ENCODE measurements at places on chromosomes 13 and 19.

DNA sequence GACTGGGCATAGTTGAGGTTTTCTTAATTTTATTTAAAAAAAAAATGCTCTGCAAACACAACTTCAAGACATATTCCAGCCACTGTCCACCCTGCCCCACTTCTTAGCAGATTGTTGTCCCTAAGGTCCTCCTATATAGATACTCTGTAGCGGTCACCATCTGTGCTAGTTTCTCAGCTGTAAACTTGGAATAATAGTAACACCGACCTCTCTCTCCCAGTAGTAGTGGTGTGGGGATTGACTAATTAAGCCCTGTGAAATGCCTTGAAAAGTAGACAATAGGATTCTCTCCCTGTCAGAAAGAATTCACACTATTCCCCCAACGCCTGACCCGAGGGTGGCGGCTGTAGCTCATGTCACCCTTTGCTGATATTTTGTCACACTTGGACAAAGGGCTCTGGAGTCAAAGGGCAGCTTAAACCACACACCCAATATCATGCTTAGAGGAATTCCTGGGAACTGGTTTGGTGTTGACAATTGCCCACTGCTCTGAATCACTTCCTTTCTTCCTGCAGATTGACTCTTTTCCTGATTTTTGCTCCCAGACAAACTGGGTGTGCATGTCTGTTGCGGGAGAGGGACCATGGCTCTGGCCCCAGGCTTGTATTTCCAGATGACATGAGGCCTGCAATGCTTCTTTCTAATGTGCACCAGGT lies 9.2 kb upstream of the SERP2 start:
- H3K36me3 ChIP-seq, result no peaks in the 10 kb centered on the region
- no peaks in the 10 kb centered on the region for H3K4me1 ChIP-seq
- no peak overlapping the region for H3K27ac ChIP-seq
- H3K4me3 ChIP-seq, result no peak overlapping the region

DNA sequence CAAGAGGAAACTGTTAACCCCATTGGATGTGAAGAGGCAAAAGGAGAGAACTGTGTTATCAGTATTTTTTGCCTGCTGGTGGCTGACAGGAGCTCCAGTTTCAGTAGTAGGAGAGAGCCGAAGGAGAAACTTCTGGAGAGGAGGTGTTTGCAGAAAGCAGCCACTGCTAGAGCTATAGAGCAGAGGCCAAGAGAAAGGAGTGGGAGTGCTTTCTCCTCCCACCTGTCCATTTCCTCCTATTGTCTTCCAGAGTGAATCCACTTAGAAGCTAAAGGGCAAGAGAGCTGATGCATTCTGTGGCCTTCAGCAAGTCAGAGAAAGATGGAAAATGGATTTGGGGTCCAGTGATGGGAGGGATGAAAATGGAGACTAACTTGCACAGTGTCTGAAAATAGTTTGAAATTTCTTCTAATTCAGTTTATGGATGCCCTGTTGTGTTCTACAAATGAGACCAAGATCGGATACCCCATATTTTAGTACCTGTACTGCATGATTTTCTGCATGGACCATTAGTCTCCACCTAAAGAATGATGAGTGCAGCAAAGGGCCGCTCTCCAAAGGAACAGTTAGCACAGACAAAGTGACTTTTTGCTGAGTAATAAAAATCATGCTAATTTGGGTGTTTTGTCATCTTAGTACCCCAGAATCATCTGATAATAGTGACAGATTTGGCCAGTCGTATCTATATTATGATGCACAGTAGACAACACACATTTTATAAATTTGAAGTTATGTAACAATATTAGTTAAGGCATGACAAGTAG lies 10.7 kb downstream of the HS6ST3 start:
- H3K36me3 ChIP-seq, result no peaks in the 10 kb centered on the region
- H3K27me3 ChIP-seq, result no peaks in the 10 kb centered on the region
- no peak overlapping the region for H3K4me3 ChIP-seq
- no peak overlapping the region for H3K27ac ChIP-seq
- H3K4me1 ChIP-seq, result no peaks in the 10 kb centered on the region

- H3K4me1 ChIP-seq, result no peaks in the 10 kb centered on the region
- H3K36me3 ChIP-seq, result no peaks in the 10 kb centered on the region
- no peaks in the 10 kb centered on the region for H3K27me3 ChIP-seq
- no peak overlapping the region for H3K4me3 ChIP-seq
- DNase-seq, result no peak
- no peak overlapping the region for H3K27ac ChIP-seq
Observed at GRCh38 chr13:43963726-43964125, 84.0 kb downstream of the LACC1 start.

- H3K4me3 ChIP-seq, result no peak overlapping the region
- H3K27ac ChIP-seq, result no peak overlapping the region
- DNase-seq, result no peak
- H3K27me3 ChIP-seq, result peaks cover 2% of the 10 kb centered on the region
Observed at GRCh38 chr19:30070968-30071632, 129.1 kb downstream of the URI1 start.

DNA sequence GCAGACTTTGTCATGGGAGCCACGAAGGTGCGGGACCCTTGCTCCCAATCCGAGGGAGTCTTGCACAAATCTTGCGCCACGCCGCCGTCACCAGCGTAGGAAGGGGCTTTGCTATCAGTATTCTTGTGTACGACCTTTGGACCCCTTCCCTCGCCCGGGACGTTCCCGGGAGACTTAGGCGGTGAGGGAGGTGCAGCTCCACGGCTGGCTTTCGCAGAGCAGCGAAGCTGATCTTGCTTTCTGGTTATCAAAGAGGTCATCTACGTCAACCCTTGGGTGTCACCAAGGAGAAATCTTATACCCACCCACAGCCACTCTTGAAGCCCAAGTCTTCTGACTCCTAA lies 583 bp downstream of the TECR start:
- peak overlapping the region; percentile 99 for H3K4me3 ChIP-seq
- no peak for DNase-seq
- peaks cover 10% of the 10 kb centered on the region for H3K36me3 ChIP-seq
- no peaks in the 10 kb centered on the region for H3K27me3 ChIP-seq
- peaks cover 17% of the 10 kb centered on the region for H3K4me1 ChIP-seq
- peak overlapping the region; percentile 92 for H3K27ac ChIP-seq

- DNase-seq, result no peak
- no peak overlapping the region for H3K27ac ChIP-seq
- peaks cover 5% of the 10 kb centered on the region for H3K36me3 ChIP-seq
- no peak overlapping the region for H3K4me3 ChIP-seq
- H3K27me3 ChIP-seq, result no peaks in the 10 kb centered on the region
Observed at GRCh38 chr19:3516675-3517207, 10.6 kb downstream of the FZR1 start.

DNA sequence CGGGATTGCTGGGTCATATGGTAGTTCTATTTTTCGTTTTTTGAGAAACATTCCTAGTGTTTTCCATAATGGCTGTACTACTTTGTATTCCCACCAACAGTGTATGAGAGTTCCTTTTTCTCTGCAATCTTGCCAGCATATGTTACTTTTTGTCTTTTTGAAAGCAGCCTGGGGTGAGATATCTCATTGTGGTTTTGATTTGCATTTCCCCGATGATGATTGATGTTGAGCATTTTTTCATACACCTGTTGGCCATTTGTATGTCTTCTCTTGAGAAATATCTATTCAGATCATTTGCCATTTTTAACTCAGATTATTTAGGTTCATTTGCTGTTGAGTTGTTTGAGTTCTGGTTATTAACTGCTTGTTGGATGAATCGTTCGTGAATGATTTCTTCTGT lies 18.5 kb upstream of the ATP12A start:
- H3K4me1 ChIP-seq, result peaks cover 4% of the 10 kb centered on the region
- H3K27ac ChIP-seq, result no peak overlapping the region
- no peak overlapping the region for H3K4me3 ChIP-seq

GRCh38 chr19:41904118-41904870 lies 21.3 kb downstream of the ARHGEF1 start:
- H3K27ac ChIP-seq, result no peak overlapping the region
- peaks cover 8% of the 10 kb centered on the region for H3K4me1 ChIP-seq
- no peak overlapping the region for H3K4me3 ChIP-seq
- peaks cover 63% of the 10 kb centered on the region for H3K36me3 ChIP-seq
- no peaks in the 10 kb centered on the region for H3K27me3 ChIP-seq
- DNase-seq, result no peak

DNA sequence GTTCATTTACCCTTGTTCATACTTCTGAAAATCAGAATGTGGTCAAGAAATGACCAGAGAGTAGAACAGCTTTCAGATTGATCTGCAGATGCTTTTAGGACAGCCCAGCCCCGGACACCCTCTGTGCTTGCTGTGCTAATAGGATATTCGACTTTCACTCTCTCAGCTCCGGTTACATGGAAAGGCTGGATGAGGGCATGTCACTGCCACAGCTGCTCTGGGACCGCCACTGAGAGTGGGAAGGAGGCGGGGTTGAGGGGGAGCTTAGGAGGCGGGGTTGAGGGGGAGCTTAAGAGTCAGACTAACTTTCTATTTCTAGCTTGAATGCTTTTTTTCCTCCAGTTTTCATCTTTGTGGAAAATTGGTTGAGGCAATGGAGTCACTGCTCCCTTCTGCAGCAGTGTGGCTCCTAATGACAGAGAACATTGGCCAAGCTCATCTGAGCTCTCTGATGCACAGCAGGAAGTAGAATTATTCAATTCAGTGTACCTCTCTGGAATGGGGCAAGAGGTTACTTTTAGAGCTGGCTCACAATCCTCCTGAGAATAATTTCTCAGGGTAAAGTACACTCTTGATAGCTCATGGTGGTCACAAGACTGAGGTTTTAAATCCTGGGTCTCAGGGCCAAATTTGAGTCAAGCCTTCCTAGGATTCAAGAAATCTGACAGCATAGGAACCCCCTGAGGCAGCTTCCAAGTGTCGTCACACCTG lies 74.6 kb upstream of the NPAS1 start:
- no peak for DNase-seq
- H3K27me3 ChIP-seq, result no peaks in the 10 kb centered on the region
- no peak overlapping the region for H3K4me3 ChIP-seq
- peaks cover 39% of the 10 kb centered on the region for H3K36me3 ChIP-seq
- peaks cover 32% of the 10 kb centered on the region for H3K4me1 ChIP-seq

DNA sequence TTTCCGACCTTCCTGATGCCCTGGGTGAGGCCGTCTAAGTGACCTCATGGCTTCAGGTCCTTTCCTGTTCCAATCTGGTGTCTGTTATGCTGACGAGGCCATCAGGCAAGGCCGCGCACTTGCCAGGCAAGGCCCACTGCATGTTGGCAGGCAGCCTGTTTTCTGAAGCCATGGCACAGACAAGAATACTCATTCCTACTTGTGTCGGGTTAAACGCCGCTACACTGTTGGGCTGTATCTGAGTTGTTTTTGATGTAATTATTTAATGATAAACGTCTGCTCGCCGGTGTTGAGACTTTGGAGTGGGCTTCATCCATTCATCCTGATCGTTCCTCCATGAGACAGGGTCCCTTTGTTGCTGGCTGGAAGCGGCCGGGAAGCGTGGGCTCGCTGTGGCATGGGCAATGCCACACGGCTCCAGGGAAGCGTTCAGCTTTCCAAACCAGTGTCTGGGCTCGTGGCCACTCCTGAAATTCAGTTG lies 92.1 kb downstream of the ATP11A start:
- no peak overlapping the region for H3K27ac ChIP-seq
- no peak for DNase-seq
- H3K36me3 ChIP-seq, result peaks cover 2% of the 10 kb centered on the region
- H3K4me1 ChIP-seq, result peaks cover 3% of the 10 kb centered on the region
- H3K27me3 ChIP-seq, result no peaks in the 10 kb centered on the region

DNA sequence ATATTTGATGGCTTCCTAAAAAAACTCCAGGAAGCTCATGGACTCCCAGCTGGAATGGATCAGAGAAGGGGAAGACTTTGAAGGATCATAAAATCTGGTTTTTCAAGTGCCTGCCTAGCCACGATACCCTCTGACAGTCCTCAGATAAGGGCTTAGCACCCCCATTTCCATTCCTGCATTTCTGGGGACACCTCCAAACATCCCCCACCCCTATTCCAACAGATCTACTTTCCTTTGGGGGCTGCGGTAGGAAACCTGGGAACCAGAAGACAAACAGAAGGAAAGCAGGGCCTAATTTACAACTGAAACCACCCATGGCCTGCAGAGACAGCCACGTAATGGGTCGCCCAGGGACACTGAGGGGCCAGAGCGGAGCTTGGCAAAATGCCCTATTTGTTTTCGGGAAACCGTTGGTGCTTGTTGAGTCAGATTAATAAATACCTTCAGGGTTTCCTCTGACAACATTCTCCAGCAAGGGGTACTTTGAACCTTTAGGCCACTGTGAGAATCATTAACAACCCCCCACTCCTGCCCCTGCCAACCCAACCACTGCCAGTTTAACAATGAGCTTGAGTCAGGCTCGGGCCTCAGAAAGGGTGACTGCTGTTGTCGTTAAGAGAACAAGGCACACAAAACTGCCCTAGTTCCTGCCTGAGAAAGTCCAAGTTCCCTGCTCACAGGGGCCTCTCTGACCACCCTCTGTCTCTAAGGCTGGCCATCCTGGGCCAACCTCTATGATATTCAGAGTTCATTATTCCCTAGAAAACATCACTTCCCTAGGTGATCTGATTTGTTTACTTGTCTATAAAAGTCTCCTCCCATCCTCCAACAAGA lies 23.5 kb downstream of the RHPN2 start:
- no peaks in the 10 kb centered on the region for H3K36me3 ChIP-seq
- H3K4me1 ChIP-seq, result peaks cover 9% of the 10 kb centered on the region

DNA sequence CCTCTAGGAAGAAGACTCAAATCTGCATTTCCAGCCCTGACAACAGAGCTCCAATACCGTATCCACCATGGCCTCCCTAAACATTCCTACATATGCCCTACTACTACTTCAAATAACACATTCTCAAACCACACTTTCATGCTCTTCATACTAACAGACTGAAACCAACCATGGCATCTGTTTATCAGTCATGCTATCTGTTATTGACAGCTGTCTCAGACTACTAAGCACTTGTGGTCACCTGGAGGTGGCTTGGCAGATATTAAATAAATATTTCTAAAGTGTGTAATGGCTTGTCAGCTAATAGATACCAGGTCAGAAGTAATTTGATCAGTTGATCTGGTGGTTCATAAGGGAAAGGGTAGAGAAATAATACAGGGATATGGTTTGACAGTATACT lies 489.1 kb downstream of the DIAPH3 start:
- no peaks in the 10 kb centered on the region for H3K36me3 ChIP-seq
- H3K4me1 ChIP-seq, result peaks cover 6% of the 10 kb centered on the region
- DNase-seq, result no peak
- no peak overlapping the region for H3K4me3 ChIP-seq
- H3K27me3 ChIP-seq, result no peaks in the 10 kb centered on the region

GRCh38 chr13:51734786-51735185 lies 69.2 kb downstream of the DHRS12 start:
- H3K27me3 ChIP-seq, result no peaks in the 10 kb centered on the region
- H3K4me3 ChIP-seq, result no peak overlapping the region
- peaks cover 15% of the 10 kb centered on the region for H3K4me1 ChIP-seq
- DNase-seq, result no peak

- H3K4me3 ChIP-seq, result no peak overlapping the region
- H3K27me3 ChIP-seq, result no peaks in the 10 kb centered on the region
- DNase-seq, result no peak
- H3K27ac ChIP-seq, result no peak overlapping the region
Observed at GRCh38 chr19:28247243-28247642, 965.7 kb downstream of the UQCRFS1 start.

- peaks cover 18% of the 10 kb centered on the region for H3K36me3 ChIP-seq
- no peak for DNase-seq
- H3K4me1 ChIP-seq, result peaks cover 5% of the 10 kb centered on the region
- H3K4me3 ChIP-seq, result no peak overlapping the region
- H3K27ac ChIP-seq, result no peak overlapping the region
- peaks cover 12% of the 10 kb centered on the region for H3K27me3 ChIP-seq
Observed at GRCh38 chr19:7912144-7912696, 2.4 kb upstream of the TGFBR3L start.

- H3K27me3 ChIP-seq, result peaks cover 4% of the 10 kb centered on the region
- peaks cover 44% of the 10 kb centered on the region for H3K4me1 ChIP-seq
- H3K36me3 ChIP-seq, result peaks cover 37% of the 10 kb centered on the region
- peak overlapping the region; percentile 98 for H3K4me3 ChIP-seq
- no peak for DNase-seq
Observed at GRCh38 chr13:114131583-114132418, 622 bp downstream of the RASA3 start.

GRCh38 chr19:2084993-2085720 lies 11.0 kb downstream of the MOB3A start:
- peak; percentile 95 for DNase-seq
- peak overlapping the region; percentile 95 for H3K4me3 ChIP-seq
- peaks cover 65% of the 10 kb centered on the region for H3K4me1 ChIP-seq
- H3K27ac ChIP-seq, result peak overlapping the region; percentile 98
